ENCODE measurements at places on chromosomes 7 and 10.

- no peak for DNase-seq
Measured at GRCh38 chr7:44368885-44369284, 43.5 kb upstream of the CAMK2B start.

DNA sequence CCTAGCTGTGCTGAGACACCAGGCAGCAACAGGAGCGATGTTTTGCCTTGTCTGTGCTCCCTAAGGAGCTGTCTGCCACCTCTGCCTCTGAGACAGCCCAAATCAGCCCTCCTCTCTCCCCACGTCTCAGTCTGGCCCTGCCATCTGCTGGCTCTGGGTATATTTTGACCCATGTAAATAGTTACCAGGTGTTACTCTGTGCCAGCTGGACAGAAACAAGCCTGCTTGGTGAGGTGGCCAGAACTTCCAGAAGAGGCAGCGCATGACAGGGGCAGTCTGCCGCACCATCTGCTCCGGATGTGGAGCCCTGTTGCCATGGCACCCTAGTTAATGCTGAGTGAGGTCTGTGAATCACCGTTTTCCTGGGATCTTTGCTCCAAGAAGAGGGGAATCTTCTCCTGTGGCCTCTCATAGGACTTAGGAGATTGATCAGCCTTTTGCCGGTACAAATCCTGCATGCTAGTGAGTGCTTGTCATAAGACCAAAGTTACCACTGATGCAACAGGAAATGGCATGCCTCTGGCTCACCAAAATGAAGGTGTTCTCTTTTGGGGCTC, 31.8 kb downstream of the GSTO2 start:
- peak; percentile 83 for DNase-seq

DNA sequence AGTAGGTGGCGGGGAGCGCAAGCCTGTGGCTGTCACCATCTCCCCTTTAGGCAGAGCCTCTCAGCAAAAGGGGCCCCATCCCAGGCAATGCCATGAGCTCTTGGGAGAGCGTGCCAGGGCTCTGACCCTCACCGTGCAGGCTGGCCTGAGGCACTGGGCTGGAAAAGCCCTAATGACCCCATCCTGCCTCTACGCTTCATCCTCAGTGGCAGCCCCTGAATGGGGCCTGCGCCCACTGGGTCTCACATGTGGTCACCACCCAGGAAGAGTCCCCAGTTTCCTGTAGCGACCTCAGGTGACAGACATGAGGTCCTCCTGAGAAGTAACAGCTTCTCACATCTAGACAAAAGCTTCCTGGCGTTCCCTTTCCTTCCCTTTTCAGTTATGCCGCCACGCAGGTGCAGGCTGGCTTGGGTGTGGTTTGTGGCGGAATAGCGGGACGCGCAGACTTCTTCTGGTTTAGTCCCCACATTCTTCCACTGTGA, 59.2 kb downstream of the CLEC2L start:
- no peak for DNase-seq

- no peak for DNase-seq
Measured at GRCh38 chr7:68914006-68914405, 684.3 kb upstream of the AUTS2 start.

DNA sequence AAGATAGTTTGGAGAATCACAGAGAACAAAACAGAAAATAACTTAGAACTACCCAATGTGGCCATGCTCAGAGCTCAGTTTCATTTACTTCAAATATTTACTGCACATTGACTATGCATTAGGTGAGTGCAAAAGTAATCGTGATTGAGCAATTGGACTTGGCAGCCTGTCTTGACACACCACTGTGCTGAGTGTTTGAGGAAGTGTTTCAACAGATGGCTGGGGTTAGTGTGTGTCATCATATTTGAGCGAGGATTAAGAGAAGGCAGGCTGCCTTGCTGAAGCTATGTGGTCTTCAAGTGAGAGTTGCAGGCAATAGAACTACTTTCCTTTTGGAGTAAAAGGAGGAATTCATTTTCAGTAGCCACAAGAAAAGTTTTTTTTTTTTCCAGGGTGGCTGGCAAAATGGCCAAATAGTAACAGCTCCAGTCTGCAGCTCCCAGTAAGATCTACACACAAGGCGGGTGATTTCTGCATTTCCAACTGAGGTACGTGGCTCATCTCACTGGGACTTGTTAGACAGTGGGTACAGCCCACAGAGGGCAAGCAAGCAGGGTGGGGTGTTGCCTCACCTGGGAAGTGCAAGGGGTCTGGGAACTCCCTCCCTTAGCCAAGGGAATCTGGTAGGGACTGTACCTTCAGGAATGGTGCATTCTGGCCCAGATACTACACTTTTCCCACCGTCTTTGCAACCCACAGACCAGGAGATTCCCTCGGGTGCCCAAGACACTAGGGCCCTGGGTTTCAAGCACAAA, 37.6 kb downstream of the AKR1C4 start:
- no peak for DNase-seq

GRCh38 chr10:43399320-43400310, 9.4 kb downstream of the HNRNPF start:
- DNase-seq, result no peak

- no peak for DNase-seq
Measured at GRCh38 chr10:92113911-92114600, 176.8 kb downstream of the CPEB3 start.

GRCh38 chr10:51879238-51879637, 179.8 kb upstream of the CSTF2T start:
- no peak for DNase-seq

GRCh38 chr7:90180011-90180585, 25.8 kb downstream of the STEAP1 start:
- no peak for DNase-seq

GRCh38 chr10:11776080-11776479, 33.9 kb downstream of the ECHDC3 start:
- peak; percentile 35 for DNase-seq
